Testis (tissue), 5 donors: ENCODE measurements at places on chromosomes 1 and 21. TPM values are rescaled to one million over a fixed set of nuclear protein-coding genes. Genes with fewer than 3 reads are reported as not detected.

- H3K36me3 ChIP-seq: no peaks in the 10 kb centered on the region
- no peaks in the 10 kb centered on the region for H3K4me1 ChIP-seq
- no peaks in the 10 kb centered on the region for H3K27me3 ChIP-seq
Measured at GRCh38 chr21:43306911-43307676, 119.8 kb downstream of the SIK1 start.

GRCh38 chr1:115475901-115476300 lies 137.9 kb upstream of the NGF start:
- H3K4me3 ChIP-seq: no peak overlapping the region
- H3K27me3 ChIP-seq: no peaks in the 10 kb centered on the region
- H3K27ac ChIP-seq: no peak overlapping the region
- H3K4me1 ChIP-seq: no peaks in the 10 kb centered on the region
- no peak for DNase-seq

DNA sequence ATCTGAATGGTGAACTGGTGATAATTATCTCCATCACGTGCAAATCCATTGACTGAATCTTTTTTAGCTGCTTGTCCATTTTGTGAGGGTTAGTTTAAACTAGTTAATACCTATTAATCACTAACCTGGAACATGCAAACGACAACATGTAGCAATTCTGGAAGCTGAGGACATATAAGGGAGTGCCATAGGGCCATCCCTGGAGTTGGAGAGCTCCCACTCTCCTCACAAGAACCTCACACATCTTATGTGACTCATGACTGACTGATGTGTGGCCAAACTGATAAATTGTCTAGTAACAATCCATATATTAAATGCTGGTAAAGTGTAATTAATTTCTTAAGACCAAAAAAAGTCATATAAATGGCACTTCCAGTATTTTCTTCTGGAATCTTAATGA lies 62.9 kb upstream of the HOOK1 start:
- peaks cover 20% of the 10 kb centered on the region for H3K4me1 ChIP-seq
- no peak for DNase-seq
- H3K27me3 ChIP-seq: no peaks in the 10 kb centered on the region
- H3K4me3 ChIP-seq: no peak overlapping the region
- no peak overlapping the region for H3K27ac ChIP-seq
- H3K36me3 ChIP-seq: no peaks in the 10 kb centered on the region

- no peaks in the 10 kb centered on the region for H3K36me3 ChIP-seq
- DNase-seq: no peak
- H3K4me1 ChIP-seq: no peaks in the 10 kb centered on the region
Measured at GRCh38 chr1:196590959-196591358, 17.3 kb downstream of the KCNT2 start.

DNA sequence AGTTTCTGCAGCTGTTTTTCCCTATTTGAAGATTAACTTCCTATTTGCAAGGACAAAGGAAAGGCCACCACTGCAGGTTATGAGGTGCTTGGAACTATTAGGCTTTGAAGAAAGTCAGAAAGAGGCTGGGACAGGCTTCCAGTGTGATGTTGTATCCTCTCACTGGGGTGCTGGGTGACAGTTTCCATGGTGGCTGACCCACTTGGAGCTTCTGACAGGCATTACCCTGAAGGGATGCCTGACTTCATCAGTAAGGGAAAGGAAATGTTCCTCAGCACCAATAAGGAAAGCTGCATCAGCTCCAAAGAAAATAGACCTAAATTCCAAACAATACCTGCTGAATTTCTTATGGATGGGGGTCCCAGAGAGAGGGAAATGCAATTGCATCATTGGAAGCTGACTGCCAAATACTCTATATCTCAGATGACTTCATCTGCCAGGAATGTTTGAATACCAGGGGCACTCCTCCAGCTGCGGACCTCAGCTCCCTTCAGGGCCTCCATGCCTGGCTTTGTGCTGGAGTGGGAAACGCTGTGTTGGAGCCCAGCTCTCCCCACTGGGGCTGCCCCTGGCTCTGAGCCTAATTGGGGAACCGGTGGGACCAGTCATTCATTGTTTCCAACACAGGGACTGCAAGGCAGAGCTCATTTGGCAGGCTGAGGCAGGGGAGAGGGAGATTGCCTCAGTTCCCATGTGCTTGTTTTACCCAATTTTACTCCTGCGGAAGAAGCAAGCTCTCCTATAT lies 76.6 kb downstream of the RGL1 start:
- peak; percentile 81 for DNase-seq
- H3K36me3 ChIP-seq: no peaks in the 10 kb centered on the region
- no peak overlapping the region for H3K4me3 ChIP-seq
- peaks cover 51% of the 10 kb centered on the region for H3K4me1 ChIP-seq
- H3K27ac ChIP-seq: peak overlapping the region; percentile 95

GRCh38 chr21:39641827-39642450 lies 29.2 kb downstream of the B3GALT5 start:
- no peak overlapping the region for H3K4me3 ChIP-seq
- no peaks in the 10 kb centered on the region for H3K27me3 ChIP-seq
- no peaks in the 10 kb centered on the region for H3K36me3 ChIP-seq
- DNase-seq: no peak

DNA sequence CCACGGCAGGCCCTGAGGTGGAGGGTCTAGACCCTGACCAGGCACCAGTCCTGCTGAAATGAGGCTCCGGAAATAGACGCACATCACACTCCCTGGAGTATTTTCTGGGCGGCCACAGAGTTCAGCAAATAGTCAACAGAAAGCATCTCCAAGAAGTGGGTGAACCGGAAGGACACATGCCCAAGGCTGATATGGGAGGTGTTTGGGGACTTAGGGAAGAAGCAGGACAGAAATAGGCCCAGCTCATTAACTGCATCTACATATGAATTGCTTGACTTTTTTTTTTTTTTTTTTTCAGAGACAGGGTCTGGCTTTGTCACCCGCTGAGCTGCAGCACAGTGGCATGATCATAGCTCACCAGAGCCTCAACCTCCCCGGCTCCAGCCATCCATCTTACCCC lies 36.5 kb upstream of the GPR157 start:
- no peaks in the 10 kb centered on the region for H3K36me3 ChIP-seq
- no peak for DNase-seq
- H3K4me3 ChIP-seq: no peak overlapping the region
- no peaks in the 10 kb centered on the region for H3K27me3 ChIP-seq
- H3K27ac ChIP-seq: no peak overlapping the region
- peaks cover 21% of the 10 kb centered on the region for H3K4me1 ChIP-seq

GRCh38 chr21:28485301-28486022 lies 507.2 kb downstream of the LTN1 start:
- no peak overlapping the region for H3K4me3 ChIP-seq
- H3K36me3 ChIP-seq: no peaks in the 10 kb centered on the region
- H3K4me1 ChIP-seq: no peaks in the 10 kb centered on the region
- H3K27ac ChIP-seq: no peak overlapping the region

DNA sequence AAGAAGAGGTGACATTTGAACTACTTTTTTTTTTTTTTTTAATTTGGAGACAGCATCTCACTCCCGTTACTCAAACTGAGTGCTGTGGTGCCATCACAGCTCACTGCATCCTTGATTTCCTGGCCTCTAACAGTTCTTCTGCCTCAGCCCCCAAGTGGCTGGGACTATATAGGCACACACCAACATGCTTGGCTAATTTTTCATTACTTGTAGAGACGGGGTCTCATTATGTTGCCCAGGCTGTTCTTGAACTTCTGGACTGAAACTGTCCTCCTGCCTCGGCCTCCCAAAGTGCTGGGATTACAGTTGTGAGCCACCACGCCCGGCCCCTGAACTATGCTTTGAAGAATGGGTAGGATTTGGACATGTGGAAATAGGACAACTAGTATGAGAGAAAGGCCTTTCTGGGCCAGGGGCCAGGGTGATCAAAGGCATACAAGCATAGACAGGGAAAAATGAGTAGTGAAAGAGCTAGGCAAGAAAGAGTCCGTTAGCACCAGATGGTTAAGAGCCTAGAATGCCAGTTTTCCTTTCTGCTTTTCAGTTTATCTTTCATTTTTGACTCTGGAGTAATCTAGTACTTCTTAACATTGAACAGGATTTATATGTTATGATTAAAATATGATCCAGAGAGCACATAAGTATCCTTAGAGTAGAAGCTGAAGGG lies 6.3 kb downstream of the RABGAP1L start:
- no peak overlapping the region for H3K4me3 ChIP-seq
- DNase-seq: no peak
- no peaks in the 10 kb centered on the region for H3K27me3 ChIP-seq
- H3K4me1 ChIP-seq: no peaks in the 10 kb centered on the region

- H3K27me3 ChIP-seq: no peaks in the 10 kb centered on the region
- H3K4me3 ChIP-seq: no peak overlapping the region
- no peaks in the 10 kb centered on the region for H3K36me3 ChIP-seq
- no peaks in the 10 kb centered on the region for H3K4me1 ChIP-seq
- peak; percentile 22 for DNase-seq
- no peak overlapping the region for H3K27ac ChIP-seq
Measured at GRCh38 chr1:70071601-70072000, 133.8 kb downstream of the LRRC40 start.

GRCh38 chr1:52842643-52843310 lies at the start of gene ZYG11A:
Gene ZYG11A, plus strand, starts transcription at chr1:52842760. Its CDS starts 124 bp downstream, at chr1:52842884.
- DNase-seq: peak; percentile 78
- no peaks in the 10 kb centered on the region for H3K36me3 ChIP-seq
- H3K4me1 ChIP-seq: no peaks in the 10 kb centered on the region
- H3K4me3 ChIP-seq: peak within 1 kb of the TSS; percentile 55

- H3K27ac ChIP-seq: no peak overlapping the region
- no peaks in the 10 kb centered on the region for H3K4me1 ChIP-seq
- no peak overlapping the region for H3K4me3 ChIP-seq
Measured at GRCh38 chr21:39661740-39662139, 49.0 kb downstream of the B3GALT5 start.

DNA sequence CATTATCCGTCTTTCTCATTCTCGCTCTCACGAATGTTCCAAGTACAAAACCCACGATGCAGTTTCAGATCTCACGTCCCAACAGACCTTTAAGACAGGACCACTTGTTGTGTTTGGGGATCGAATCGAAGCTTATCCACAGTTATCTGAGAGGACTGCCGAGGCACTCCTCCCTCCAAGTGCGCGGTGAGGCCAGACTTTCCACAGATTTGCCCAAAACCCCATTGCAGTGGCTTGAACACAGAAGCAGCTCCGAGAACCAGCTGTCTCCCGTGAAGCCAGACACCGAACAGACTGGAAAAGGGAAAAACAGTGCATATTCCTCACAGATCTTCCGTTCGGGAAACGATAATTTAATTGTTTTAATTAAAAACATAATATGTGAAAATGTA lies 46.5 kb upstream of the COL6A2 start:
- no peak overlapping the region for H3K27ac ChIP-seq
- no peak overlapping the region for H3K4me3 ChIP-seq
- H3K27me3 ChIP-seq: no peaks in the 10 kb centered on the region

GRCh38 chr1:208821939-208822338 lies 577.8 kb upstream of the PLXNA2 start:
- H3K27ac ChIP-seq: no peak overlapping the region
- no peak overlapping the region for H3K4me3 ChIP-seq
- no peaks in the 10 kb centered on the region for H3K27me3 ChIP-seq
- no peaks in the 10 kb centered on the region for H3K36me3 ChIP-seq
- DNase-seq: no peak
- no peaks in the 10 kb centered on the region for H3K4me1 ChIP-seq

GRCh38 chr1:199010492-199010891 lies 371.7 kb downstream of the PTPRC start:
- H3K4me1 ChIP-seq: no peaks in the 10 kb centered on the region
- no peak overlapping the region for H3K4me3 ChIP-seq
- H3K36me3 ChIP-seq: no peaks in the 10 kb centered on the region

- no peak for DNase-seq
- H3K4me3 ChIP-seq: no peak overlapping the region
- no peaks in the 10 kb centered on the region for H3K27me3 ChIP-seq
- H3K4me1 ChIP-seq: no peaks in the 10 kb centered on the region
Measured at GRCh38 chr1:40404670-40405462, 31.3 kb downstream of the SMAP2 start.

Gene NBPF6
- polyA plus RNA-seq: 10.7 TPM

Gene PYHIN1
- polyA plus RNA-seq: 0.58 TPM

Gene APCS
- polyA plus RNA-seq: not detected

Gene INAVA
- polyA plus RNA-seq: 1.5 TPM

Gene BNIPL
- 5.0 TPM for polyA plus RNA-seq
